ENCODE measurements at places on chromosomes 1 and 21. TPM values are rescaled to one million over a fixed set of nuclear protein-coding genes. Genes with fewer than 3 reads are reported as not detected.
A peak's percentile ranks its signal among the peaks of the same experiment; 100 is the strongest.

The CD244 gene
- 0.37 TPM for total RNA-seq

DNA sequence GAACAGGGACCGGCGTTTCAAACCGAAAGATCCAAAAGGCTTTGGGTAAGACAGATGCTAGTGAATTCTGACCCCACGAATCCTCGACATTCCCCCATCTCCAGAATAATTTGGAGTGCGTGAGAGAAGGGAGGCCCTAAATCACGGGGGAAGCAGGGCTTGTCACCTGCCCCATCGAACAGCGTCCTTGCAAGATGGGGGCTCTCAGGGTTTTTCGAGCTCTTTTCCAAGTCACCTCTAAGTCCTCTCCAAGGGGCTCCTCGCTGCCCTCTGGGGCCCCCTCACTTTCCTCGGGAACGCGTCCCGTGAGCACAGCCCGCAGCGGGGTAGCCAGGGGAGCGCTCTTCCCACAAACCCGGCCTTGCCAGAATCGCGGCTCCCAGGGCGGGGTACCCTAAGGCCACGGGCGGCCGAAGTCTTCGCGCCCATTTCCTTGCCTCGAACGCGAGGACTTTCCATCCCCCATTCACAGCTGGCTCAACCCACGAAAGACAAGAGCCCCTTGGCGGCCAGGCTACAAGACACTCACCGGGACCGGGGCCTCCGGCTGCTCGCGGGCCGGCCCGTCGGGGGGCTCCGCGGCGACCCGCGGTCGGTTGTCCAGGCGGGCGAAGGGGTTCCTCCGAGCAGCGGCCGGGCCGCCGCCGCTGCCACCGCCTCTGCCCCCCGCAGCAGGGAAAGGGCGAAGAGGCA lies 546 bp downstream of the DONSON start:
- peak; percentile 40 for DNase-seq

DNA sequence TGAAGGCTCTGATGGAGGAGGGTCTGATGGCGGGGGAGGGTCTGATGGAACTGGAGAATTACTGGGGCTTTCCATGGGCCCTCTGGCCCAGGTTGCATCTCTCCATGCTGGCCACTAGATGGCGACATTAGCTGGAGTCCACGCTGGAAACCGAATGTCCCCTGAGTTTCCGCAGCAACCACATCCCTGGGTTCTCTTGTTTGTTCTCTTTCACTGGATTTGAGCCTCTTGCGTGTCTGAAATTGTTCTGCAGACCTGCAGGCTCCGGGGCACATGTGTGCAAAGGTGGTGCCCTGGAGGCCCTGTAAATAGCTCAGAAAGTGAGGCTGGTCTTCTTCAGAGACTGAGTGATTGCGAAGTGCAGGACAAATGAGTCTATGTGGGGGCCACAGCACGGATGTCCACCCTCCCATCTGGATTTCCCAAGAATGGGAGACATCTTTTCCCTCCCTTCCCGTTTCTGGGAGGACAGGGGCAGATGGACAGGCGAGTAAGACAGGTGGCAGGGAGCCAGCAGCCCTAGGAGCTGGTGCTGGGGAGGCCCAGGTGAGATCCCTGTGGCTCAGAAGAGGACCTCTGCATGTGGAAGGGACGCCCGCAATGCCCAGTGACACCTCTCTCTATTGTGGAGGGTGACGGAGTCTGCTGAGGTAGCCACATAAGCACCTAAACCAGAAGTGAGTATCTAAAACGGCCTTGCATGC lies 73.2 kb upstream of the ABCG1 start:
- DNase-seq: no peak

GRCh38 chr21:26445440-26445839 lies 127.6 kb downstream of the CYYR1 start:
- DNase-seq: no peak

The RAP1GAP gene
- total RNA-seq: 45.2 TPM

The LYPD8 gene
- 366 TPM for total RNA-seq

GRCh38 chr1:24481101-24481500 lies 21.5 kb upstream of the RCAN3 start:
- DNase-seq: peak; percentile 17

The KIAA0040 gene
- 14.9 TPM for total RNA-seq
